GM10248 (cell line): ENCODE measurements at places on chromosomes 4 and X.

DNA sequence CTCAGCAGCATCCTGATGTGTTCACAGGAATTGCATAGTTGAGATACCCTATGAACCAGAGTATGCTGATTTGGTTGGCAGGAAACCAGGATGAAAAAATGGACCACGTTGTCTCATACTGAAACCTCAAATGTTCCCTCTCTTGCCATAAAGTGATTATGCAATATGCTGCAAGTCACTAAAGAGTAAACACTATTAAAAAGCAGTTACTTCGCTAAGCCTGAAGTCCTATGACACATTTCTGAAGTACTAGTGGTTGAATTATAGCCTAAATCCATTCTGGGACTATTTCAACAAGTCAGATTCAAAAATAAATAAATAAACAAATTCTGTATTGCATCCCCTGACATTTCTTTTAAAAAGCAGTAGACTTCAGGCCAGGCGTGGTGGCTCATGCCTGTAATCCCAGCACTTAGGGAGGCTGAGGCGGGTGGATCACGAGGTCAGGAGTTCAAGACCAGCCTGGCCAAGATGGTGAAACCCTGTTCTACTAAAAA is 106.0 kb upstream of the NAP1L5 start:
- DNase-seq: peak; percentile 7

GRCh38 chrX:133440081-133440796 is 24.9 kb upstream of the GPC4 start:
- DNase-seq: no peak

- DNase-seq: peak; percentile 62
Observed at GRCh38 chrX:101659601-101660063, at the start of gene ARMCX2. ARMCX2 (minus strand) TSS chrX:101659850; CDS start chrX:101657588, 2,262 bp downstream.

DNA sequence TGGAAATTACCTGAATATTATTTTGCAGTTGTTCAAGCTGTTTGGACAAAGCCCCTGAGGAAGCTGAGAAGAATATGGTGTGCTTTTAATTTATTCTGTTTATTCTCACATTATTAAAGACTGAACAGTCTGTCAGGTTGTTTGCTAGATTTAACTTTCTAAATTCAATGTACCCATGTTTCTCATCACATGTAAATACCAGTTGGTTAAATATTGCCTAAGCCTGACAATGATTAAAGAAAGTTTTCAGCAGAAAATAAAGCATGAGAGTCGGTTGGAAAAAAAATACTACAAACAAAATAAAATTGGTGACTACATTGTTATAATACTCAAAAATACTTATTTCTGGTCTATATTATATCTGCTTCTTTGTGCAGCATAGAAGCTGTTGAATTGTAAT is 1974.7 kb downstream of the ARAP2 start:
- DNase-seq: no peak

DNA sequence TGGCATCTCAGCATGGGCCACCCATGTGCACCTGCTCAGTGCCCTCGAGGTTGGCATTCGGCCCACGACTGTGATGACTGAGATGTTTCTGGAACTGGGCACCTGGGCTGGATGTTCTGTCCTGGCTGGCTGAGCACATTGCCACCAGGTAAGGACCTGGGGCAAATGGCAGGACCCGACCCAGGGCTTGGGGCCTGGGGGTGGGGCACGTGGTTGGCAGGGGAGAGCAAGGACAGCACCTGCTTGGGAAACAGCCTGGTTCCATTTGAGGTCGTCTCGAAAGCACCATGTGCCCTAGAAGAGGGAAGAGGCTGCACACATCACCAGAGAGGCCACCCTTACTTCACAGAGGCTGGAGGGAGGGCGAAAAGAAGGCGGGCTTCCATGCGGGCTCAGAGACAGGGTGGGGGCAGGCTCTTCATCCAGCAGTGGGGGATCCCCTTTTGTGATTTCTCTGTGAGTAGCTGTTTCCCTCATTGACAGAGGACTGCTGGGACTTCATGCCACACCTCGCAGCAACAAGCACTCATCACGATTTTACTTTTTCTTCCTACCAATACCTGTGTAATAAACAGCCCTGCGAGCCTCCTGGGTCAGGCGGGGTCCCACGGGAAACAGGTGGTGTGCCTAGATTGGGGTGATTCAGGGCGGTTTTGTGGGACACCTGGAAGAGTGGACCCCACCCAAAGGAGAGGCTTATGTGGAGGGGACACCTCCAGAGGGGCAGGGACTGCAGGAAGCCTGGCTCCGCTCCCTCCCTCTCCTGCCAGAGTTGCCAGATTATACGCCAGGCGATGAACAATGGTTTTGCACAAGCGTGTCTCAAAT is 12.0 kb downstream of the TMEM187 start:
- peak; percentile 67 for DNase-seq

GRCh38 chr4:182338746-182339145 is 95.5 kb downstream of the TENM3 start:
- DNase-seq: no peak

GRCh38 chrX:64805683-64806082 is 170.6 kb downstream of the ZC4H2 start:
- DNase-seq: no peak

DNA sequence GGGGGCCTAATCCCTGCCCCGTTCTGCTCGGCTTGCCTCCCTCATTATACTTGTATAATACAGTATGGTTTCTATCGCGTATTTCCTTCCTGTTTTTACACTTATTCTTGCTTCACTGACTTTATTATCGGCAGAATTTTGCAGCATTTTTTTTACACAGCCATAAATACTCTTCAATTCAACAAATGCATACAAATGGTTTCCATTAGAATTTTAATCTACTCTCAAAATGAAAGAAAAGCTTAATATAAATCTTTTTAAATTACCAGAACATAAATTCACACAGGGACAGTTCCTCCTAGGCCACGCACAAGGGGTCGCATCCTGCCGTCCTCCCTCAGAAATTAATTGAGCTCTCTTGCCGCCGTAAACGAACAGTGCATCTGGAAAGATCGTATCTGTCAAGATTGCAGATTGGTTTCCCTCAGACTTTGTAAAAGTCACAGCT is 42.9 kb downstream of the DCTD start:
- DNase-seq: no peak

- DNase-seq: no peak
Observed at GRCh38 chr4:157983300-157983699, 189.5 kb downstream of the GASK1B start.

DNA sequence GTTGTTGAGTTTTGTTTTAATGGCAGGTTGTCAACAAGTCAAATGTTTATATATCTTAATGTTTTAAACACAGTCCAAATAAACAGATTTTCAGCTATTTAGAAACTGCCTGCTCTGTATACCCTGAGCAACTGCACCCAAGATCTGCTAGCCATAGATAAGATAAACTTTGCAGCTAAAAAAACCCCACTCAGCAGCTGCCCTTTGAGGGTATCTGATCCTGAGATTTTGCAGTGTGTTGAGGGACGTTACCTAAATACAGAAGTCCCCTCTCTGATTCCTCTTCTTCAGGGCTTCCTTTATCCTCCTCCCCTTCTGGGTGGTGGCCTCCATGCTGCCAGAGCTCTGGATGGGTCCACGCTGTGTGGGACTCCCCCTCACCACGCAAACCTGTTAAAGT is 11.0 kb upstream of the FGG start:
- no peak for DNase-seq

GRCh38 chrX:47991263-47992094 is 12.3 kb downstream of the ZNF182 start:
- DNase-seq: no peak

DNA sequence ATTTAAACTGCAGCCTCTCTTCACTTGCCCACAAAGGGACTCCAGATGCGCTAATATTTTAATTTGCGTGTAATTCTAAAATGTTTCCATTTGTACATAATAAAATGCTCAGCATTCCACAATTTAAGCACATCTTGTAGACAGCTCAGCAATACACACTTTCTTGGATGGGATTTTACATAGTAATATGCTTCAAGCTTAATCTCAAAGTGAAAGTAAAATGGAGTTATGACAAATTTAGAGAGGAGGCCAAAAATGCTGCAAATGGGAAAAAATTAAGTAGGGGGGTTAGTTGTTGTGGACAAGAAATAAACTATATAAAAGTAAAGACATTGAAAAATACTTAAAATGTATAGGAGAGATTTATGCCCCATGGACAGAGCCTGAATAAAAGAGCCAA is 149.1 kb downstream of the FBXO8 start:
- no peak for DNase-seq

DNA sequence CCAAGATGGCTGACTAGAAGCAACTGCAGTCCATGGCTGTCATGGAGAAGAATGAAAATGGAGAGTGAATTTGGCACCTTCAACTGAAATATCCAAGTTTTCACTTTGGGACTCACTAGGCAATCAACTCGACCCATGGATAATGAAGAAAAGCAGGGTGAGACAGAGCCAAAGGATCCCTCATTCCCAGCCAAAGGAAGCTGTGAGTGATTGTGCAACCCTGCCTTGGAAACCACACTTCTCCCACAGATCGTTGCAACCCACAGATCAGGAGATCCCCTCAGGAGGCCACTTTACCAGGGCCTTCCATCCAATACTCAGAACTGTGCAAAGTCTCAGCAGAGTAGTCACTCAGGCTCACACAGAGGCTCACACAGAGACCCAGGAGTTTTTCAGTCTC is 4.5 kb downstream of the CFAP299 start:
- no peak for DNase-seq

GRCh38 chrX:44003975-44004374 is 30.8 kb upstream of the NDP start:
- no peak for DNase-seq

GRCh38 chr4:8151165-8151650 is 7.4 kb downstream of the ABLIM2 start:
- no peak for DNase-seq

DNA sequence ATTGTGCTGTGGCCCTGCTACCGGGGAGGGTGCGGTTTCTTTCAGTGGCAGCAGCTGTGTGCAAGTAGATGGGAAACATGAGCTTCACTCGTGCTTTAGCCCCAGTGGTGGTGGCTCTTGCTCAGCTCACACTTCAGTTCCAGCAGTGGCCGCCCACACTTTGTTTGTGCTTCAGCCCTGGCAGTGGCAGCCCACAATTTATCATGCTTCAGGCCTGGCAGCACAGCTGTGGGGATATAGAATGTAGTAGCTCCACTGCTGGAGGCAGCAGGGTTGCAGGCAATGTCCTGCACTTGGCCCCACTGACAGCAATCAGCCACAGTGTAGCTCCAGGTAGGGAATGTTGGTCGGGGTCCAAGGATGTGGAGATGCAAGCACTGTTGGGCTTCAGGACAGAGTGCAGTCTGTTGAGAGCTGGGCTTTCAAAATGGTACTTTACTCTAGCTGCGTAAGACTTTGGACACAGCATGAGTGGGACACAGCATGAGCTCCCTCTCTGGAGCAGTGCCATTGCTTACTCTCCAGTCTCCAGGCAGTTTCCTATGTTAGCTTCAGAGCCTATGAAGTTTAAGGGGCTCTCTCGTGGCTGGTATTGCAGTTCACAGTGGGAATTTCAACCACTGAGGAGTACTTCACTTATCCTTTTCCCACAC is 413.1 kb downstream of the PDGFC start:
- DNase-seq: no peak

DNA sequence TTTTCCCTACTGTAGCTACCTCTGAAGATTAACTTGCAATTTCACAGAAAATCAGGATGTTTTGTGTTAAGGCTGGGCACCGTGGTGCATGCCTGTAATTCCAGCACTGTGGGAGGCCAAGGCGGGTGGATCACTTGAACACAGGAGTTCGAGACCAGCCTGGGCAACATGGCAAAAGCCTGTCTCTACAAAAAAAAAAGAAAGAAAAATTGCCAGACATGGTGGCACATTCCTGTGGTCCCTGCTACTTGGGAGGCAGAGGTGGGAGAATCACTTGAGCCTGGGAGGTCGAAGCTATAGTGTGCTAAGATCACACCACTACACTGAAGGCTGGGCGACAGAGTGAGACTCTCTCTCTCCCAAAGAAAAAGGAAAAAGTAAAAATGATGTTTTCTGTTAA is 27.4 kb downstream of the APELA start:
- DNase-seq: no peak

DNA sequence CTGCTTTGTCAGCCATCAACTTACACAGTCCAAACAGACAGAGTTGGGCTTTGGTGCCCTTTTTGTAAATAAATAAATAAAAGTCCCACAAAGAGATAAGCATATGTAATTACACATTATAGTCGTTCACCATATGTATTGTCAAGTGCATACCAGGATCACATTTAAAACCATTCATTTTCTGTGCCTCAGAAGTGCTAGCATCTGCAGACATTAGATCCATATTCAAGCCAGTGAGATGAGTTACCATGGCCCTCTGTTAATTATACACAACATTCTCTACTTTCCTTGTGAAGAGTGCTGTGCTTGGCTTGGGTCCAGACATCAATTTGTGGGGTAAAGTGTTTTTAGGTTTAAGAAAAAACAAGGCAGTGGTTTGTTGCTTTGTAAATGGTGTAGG is 76.8 kb downstream of the ENOX2 start:
- DNase-seq: no peak

DNA sequence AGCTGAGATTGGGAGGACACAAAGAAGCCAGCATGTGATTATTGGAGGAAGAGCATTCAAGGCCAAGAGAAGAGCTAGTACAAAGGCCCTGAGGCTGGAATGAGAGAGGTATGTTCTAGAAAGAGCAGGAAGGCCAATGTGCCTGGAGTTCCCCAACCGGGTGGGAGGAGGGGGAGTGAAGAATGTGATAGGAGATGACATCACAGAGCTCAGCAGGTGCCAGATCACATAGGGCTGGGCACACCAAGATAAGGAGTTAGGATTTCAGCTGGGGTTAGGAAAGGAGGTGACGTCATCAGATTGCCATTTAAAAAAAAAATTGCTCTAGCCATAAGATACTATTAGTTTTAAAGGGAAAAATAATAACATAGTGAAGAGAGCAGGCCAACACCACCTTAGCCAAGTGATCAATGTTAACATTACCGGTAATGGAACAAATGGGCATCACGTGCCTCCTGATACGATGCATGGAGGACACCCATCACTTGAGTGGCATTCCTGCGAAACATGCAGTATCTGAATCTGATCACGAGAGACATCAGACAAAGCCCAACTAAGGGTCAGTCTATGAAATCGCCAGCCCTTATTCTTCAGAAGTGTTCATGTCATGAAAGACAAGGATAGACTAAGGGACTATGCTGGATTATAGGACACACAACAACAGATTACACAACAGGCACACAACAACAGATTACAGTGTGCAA is 344.3 kb downstream of the BCOR start:
- DNase-seq: no peak

DNA sequence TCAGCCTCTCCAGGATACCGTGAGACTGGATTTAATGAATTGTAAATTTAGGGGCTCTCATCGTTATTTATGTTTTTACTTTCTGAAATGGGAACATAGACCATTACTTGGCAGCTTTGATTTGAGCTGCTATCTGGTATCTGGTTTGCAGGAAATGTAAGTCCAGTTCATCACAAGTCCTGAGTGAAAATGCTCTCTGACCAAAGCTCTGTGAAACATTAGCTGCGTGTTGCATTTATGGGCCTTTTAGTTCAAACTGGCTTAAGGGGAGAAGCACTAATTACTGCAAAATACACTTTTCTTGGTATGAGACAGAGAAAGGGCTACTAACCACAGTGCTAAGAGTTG is 420 bp downstream of the CC2D2A start:
- DNase-seq: no peak
